ENCODE measurements at places on chromosomes 12 and 14. TPM values are rescaled to one million over a fixed set of nuclear protein-coding genes. Genes with fewer than 3 reads are reported as not detected.

Gene PAH
- not detected for total RNA-seq

Gene DTX1
- total RNA-seq = under 0.01 TPM

Gene TMTC2
- total RNA-seq = 2.1 TPM

Gene FIGNL2
- total RNA-seq = 0.29 TPM

Gene CLEC9A
- total RNA-seq = not detected

GRCh38 chr12:38110026-38110699 is 206.4 kb upstream of the ALG10B start:
- no peaks in the 10 kb centered on the region for H3K36me3 ChIP-seq
- H3K27ac ChIP-seq = no peak overlapping the region
- H3K4me1 ChIP-seq = no peaks in the 10 kb centered on the region
- no peak for DNase-seq

- H3K4me3 ChIP-seq = no peak overlapping the region
- no peaks in the 10 kb centered on the region for H3K36me3 ChIP-seq
- no peaks in the 10 kb centered on the region for H3K27me3 ChIP-seq
- no peak for DNase-seq
- H3K27ac ChIP-seq = no peak overlapping the region
Measured at GRCh38 chr12:103456006-103456405, 39.8 kb downstream of the C12orf42 start.

DNA sequence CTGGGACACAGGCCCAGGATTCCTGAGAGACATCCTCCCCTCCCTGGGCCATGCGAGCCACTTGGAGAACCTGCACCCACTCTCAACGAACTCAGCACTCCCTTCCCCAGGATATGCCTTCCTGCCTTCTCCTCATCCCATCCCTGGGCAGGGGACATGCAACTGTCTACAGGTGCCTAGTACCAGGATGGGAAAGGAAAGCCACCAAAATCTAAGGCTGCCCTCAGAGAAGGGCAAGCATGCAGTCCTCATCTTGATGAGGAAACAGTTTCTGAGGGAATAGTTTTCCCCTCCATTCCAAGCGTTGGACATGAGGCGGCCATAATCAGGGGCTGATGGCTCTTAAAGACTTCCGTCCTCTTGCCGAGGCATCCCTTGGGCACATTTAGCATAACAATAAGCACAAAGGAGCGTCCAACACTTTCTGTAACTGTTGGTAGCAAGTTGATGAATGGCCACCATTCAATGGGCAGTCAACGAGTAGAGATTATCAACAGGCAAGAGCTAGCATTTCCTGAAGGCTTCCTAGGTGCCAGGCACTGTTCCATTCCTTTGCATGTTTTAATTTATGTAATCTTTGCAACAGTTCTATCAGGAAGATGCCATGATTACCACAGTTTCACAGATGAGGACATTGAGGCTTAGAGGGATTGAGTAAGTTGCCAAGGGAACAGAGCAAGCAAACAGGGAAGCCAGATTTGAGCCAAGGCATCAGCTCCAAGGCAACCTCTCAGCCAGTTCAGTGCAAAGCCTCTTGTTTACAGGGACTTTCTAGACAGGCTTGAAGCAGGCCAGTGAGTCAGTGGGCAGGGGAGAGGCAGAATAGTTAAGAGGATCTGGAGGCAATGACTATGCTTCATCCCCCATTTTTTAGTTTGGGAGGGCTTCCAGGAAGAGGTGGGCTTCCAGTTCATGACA is 105.1 kb downstream of the SINHCAF start:
- no peak overlapping the region for H3K4me3 ChIP-seq
- DNase-seq = peak; percentile 85
- no peaks in the 10 kb centered on the region for H3K36me3 ChIP-seq
- H3K27me3 ChIP-seq = peaks cover 11% of the 10 kb centered on the region
- H3K27ac ChIP-seq = no peak overlapping the region

DNA sequence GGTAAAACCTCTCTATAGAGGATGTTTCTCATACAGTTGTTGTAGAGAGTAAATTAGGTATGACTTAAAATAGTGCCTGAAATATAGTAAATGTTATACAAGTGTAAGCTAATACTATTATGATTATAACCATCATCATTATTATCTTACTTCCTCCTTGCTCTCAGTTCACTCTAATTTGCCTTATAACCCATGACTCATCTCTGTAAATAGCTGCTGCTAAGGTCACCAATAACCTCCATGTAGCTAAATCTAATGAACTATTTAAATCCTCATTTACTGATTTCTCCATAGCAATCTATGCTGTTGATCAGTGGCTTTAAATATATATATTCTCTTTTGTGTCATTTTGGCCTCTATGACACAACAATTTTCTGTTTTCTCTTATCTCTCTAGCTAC is 109.6 kb downstream of the RMST start:
- no peak for DNase-seq
- H3K27me3 ChIP-seq = no peaks in the 10 kb centered on the region
- H3K27ac ChIP-seq = no peak overlapping the region

- no peak overlapping the region for H3K4me3 ChIP-seq
- no peaks in the 10 kb centered on the region for H3K36me3 ChIP-seq
- peak; percentile 81 for DNase-seq
- H3K27ac ChIP-seq = no peak overlapping the region
- H3K4me1 ChIP-seq = no peaks in the 10 kb centered on the region
Measured at GRCh38 chr12:46005151-46005797, 14.9 kb upstream of the SCAF11 start.

DNA sequence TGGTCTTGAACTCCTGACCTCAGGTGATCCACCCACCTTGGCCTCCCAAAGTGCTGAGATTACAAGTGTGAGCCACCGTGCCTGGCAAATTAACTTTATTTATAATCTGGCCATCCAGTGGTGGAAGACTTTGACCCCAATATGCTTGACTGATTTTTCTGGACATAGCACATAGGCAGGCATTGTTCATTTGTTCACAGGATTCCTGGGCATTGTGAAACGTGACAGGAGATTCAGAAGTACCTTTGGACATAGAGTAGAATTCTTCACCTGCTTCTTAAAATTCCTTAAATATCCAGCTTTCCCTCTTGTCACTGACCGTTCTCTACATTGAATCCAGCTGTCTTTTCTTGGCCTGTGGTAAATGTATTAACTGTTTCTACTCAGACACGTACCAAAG is 103.1 kb downstream of the SCN8A start:
- H3K36me3 ChIP-seq = peaks cover under 1% of the 10 kb centered on the region
- no peak overlapping the region for H3K4me3 ChIP-seq
- no peak for DNase-seq
- no peaks in the 10 kb centered on the region for H3K27me3 ChIP-seq
- no peak overlapping the region for H3K27ac ChIP-seq

DNA sequence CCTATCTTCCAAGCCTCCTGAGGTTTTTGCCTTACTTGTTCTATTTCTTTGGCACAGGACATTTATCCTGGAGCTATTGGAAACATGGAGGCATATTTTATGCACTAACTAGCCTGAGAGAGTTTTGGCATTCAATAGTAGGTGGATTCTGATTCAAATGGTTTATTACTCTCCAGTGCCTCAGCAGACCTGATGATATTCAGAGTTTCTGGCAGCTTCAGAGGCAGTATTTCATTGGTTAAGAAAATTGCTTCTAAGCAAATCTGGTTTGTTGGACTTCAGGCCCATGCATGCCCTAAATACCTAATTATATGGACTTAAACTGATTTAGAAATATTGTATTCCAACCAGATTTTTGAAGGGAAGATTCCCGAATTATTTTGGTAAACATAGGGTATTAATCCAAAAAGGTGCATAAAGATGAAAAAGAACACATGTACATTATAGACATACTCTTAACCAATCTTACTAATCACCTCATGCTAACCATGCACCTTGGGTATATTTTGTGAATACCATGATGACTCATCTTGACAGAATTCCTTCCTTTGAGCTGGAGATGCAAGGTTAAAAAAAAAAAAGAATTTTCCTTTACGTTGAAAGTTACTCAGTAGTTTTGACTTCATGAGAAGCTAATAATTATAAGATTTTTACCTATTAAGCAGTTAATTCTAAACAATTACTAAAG is 44.3 kb upstream of the KTN1 start:
- no peak overlapping the region for H3K4me3 ChIP-seq
- DNase-seq = no peak
- no peak overlapping the region for H3K27ac ChIP-seq
- no peaks in the 10 kb centered on the region for H3K4me1 ChIP-seq
- no peaks in the 10 kb centered on the region for H3K36me3 ChIP-seq

- DNase-seq = no peak
- no peaks in the 10 kb centered on the region for H3K36me3 ChIP-seq
- no peak overlapping the region for H3K27ac ChIP-seq
Measured at GRCh38 chr14:105168979-105169507, 467 bp upstream of the JAG2 start.

DNA sequence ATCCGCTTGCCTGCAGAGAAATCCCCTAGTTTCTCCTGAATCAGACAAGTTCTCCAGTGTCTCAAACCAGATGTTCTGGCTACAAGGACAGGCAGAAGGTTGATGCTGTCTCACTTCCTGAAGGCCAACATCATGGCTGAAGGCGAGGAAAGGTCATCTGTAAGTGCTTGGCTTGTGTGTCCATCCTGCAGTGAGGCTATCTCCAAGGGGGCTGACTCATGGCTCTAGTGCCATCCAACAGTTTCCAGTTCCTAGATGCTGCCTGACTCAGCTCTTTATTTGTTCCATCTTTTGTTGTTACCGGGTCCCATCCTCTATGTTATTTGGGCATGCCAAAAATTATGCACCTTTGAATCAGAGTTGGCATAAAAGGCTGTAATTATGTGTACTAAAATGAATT is 232.1 kb upstream of the TBX3 start:
- DNase-seq = no peak
- no peaks in the 10 kb centered on the region for H3K27me3 ChIP-seq
- H3K36me3 ChIP-seq = no peaks in the 10 kb centered on the region
- peaks cover 51% of the 10 kb centered on the region for H3K4me1 ChIP-seq

DNA sequence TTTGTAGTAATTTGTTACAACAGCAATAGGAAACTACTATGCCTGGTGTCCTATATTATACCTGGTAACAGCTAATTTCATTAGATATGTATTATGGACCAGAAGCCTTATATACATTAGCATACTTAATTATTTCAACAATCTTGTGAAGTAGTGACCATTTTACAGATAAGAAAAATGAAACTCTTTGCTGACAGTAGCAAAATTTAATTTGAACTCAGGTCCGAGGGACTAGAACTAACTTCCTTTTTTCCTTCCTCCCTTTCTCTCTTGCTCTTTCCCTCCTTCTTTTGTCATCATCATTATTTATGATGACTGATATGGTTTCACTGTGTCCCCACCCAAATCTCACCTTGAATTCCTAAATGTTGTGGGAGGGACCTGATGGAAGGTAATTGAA is 482.0 kb downstream of the SNAPC1 start:
- no peaks in the 10 kb centered on the region for H3K36me3 ChIP-seq
- no peak for DNase-seq
- no peaks in the 10 kb centered on the region for H3K27me3 ChIP-seq
- H3K4me3 ChIP-seq = no peak overlapping the region

- H3K4me1 ChIP-seq = peaks cover 3% of the 10 kb centered on the region
- no peak overlapping the region for H3K27ac ChIP-seq
- no peaks in the 10 kb centered on the region for H3K36me3 ChIP-seq
- no peak for DNase-seq
- H3K4me3 ChIP-seq = no peak overlapping the region
Measured at GRCh38 chr12:71430756-71431155, 8.8 kb upstream of the LGR5 start.

DNA sequence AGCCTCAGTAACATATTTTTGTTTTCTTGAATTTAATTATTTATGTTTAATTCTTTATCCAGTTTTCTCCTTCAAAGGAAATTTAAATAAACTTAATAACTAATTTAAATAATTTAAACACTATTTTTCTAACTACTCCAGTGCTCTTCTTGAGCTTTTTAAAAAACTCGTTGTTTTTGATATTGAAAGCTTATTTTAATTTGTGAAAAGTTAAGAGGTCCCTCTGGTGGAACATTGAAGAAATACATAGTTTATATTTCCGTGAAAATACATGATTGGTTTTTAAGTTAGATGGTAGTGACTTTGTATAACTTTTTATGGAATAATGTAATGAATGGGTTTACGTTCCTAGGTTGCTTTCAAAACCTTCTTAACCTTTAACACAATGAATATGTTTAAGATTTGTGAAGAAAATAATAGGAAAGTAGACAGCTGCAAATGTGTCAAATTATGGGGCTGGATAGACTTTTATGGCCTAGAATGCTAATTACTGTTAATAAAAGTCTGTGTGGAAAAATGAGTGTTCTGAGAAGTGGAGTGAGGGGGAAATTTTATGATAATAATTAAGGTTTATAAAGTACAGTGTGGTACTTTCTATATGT is 45.9 kb upstream of the MSRB3 start:
- H3K4me1 ChIP-seq = peaks cover 3% of the 10 kb centered on the region
- no peak overlapping the region for H3K4me3 ChIP-seq
- DNase-seq = no peak
- no peak overlapping the region for H3K27ac ChIP-seq

DNA sequence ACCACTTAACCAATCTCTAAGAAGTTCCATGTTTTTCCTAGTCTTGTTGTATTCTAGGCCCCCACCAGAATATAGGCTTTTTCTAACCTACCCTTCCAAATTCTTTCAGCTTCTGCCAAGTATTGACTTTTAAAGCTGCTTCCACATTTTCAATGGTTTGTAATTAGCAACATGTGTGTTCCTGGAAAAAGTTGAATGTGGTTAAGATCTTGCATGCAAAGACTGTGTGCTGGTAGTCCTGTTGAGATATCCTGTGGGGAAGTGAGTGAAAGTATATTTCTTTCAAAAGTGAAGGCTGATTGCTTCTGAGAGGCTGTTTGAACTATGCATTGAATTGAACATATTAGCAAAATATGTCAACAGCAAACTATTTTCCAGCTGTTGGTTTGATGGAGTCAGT is 646 bp upstream of the OR6C4 start:
- H3K4me3 ChIP-seq = no peak overlapping the region
- H3K4me1 ChIP-seq = no peaks in the 10 kb centered on the region
- H3K27ac ChIP-seq = no peak overlapping the region

- peak overlapping the region; percentile 19 for H3K27ac ChIP-seq
- no peak overlapping the region for H3K4me3 ChIP-seq
- H3K36me3 ChIP-seq = no peaks in the 10 kb centered on the region
- peaks cover 26% of the 10 kb centered on the region for H3K4me1 ChIP-seq
- H3K27me3 ChIP-seq = no peaks in the 10 kb centered on the region
Measured at GRCh38 chr14:96167224-96168148, 37.2 kb upstream of the BDKRB2 start.

GRCh38 chr14:104976198-104977007 is 1.8 kb downstream of the AHNAK2 start:
- no peaks in the 10 kb centered on the region for H3K27me3 ChIP-seq
- peak; percentile 97 for DNase-seq
- H3K4me3 ChIP-seq = no peak overlapping the region

GRCh38 chr14:21220874-21221477 is 48.3 kb downstream of the HNRNPC start:
- peaks cover 82% of the 10 kb centered on the region for H3K36me3 ChIP-seq
- H3K4me3 ChIP-seq = no peak overlapping the region
- peaks cover 48% of the 10 kb centered on the region for H3K4me1 ChIP-seq
- no peaks in the 10 kb centered on the region for H3K27me3 ChIP-seq
- DNase-seq = no peak

DNA sequence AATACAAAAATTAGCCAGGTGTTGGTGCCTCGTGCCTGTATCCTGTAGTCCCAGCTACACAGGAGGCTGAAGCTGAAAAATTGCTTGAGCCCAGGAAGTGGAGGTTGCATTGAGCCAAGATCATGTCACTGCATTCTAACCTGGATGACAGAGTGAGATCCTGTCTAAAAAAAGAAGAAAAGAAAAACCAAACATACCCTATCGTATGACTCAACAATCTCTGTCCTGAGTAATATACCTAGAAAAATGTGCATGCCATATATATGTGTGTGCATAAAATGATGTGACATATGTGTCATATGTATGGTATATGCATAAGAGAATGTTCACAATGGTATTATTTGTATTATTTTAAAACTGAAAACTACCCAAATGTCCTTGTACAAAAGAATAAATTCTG is 261.5 kb upstream of the CLEC14A start:
- H3K4me1 ChIP-seq = no peaks in the 10 kb centered on the region
- H3K4me3 ChIP-seq = no peak overlapping the region
- no peaks in the 10 kb centered on the region for H3K36me3 ChIP-seq
